ENCODE measurements at places on chromosomes 7 and 10.

GRCh38 chr10:131832056-131832685, 68.6 kb upstream of the PPP2R2D start:
- DNase-seq, result no peak

GRCh38 chr7:105387508-105388355, 989 bp downstream of the SRPK2 start:
- peak; percentile 60 for DNase-seq

DNA sequence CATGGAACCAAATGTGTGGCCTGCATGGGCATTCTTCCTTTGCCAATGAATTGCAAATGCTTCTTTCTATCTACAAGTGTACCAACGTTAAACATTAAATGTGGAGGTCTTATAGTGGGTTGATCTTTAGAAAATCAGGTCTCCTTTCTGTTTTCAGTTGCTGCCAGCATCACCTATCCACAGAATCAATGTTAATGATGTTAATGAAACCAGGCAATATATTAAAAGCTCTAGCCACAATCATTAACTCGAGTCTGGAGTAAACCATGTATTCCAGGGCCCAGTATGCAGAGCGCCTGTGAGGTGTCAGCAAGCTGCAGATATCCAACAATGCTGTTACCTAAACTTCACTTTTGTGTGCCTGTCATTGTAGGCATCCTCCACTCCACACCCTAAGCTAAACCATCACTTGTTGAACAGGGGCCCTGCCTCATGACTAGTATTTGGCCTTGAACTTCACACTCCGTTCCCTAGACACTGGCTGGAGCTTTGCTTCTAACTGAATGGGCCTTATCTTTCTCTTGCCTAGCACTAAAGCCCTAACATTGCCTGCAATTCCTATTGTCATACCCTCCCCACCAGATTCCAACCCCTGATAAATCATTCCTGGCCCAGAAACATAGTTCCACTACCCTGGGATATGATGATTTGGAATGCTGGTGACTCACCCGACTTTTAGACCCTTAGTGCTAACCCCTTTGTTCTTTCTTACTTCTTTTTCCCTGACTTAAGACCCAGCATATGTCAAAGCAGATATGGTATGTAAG, 24.3 kb upstream of the ITGB8 start:
- no peak for DNase-seq

GRCh38 chr10:48498940-48499510, 105.8 kb downstream of the ARHGAP22 start:
- no peak for DNase-seq

DNA sequence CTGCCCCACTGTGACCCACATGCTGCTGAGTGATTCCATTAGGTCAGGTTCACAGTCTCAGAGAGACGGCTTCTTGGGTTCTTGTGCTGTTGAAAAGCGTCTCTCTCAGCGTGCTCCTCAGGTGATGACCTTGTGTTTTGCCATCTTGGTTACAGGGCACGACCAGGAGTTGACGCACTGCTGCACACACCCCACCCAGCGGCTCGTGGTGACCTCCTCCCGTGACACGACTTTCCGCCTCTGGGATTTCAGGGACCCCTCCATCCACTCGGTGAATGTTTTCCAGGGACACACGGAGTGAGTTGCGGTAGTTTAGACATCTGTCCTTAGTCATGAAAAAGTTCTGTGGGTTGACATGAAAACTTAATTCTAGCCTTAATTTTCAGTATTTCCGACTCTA, 48.8 kb downstream of the WDR37 start:
- DNase-seq, result no peak

GRCh38 chr10:110174816-110175215, 32.6 kb upstream of the MXI1 start:
- DNase-seq, result no peak

DNA sequence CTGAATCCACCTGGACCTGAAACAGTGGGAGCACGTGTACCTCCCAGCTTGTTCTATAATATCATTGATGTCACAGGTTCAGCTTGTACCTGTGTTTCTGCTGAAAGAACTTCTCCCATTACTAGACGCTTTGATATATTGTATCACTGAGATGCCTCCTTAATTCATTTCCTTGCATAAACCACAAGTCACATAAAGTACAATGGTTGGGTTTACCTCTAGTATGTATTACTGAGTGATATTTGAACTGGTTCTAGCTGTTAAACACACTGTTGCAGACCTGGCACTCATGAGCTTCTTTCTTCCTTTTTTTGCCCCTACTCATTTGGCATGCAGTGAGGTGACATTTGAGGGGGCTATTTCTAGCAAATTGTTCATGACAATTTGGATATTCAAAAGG, 106.6 kb upstream of the KLF14 start:
- no peak for DNase-seq

- DNase-seq, result no peak
These were observed 318.0 kb downstream of the PAXIP1 start for GRCh38 chr7:154684666-154685563.

DNA sequence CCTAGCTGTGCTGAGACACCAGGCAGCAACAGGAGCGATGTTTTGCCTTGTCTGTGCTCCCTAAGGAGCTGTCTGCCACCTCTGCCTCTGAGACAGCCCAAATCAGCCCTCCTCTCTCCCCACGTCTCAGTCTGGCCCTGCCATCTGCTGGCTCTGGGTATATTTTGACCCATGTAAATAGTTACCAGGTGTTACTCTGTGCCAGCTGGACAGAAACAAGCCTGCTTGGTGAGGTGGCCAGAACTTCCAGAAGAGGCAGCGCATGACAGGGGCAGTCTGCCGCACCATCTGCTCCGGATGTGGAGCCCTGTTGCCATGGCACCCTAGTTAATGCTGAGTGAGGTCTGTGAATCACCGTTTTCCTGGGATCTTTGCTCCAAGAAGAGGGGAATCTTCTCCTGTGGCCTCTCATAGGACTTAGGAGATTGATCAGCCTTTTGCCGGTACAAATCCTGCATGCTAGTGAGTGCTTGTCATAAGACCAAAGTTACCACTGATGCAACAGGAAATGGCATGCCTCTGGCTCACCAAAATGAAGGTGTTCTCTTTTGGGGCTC, 31.8 kb downstream of the GSTO2 start:
- DNase-seq, result peak; percentile 94

- no peak for DNase-seq
These were observed 84.5 kb downstream of the DIP2C start for GRCh38 chr10:604716-605631.

GRCh38 chr7:44348300-44348699, 22.9 kb upstream of the CAMK2B start:
- peak; percentile 67 for DNase-seq

- no peak for DNase-seq
These were observed 49.0 kb downstream of the COL17A1 start for GRCh38 chr10:104036518-104037260.

GRCh38 chr7:102892631-102893278, 20.0 kb upstream of the LRRC17 start:
- no peak for DNase-seq

DNA sequence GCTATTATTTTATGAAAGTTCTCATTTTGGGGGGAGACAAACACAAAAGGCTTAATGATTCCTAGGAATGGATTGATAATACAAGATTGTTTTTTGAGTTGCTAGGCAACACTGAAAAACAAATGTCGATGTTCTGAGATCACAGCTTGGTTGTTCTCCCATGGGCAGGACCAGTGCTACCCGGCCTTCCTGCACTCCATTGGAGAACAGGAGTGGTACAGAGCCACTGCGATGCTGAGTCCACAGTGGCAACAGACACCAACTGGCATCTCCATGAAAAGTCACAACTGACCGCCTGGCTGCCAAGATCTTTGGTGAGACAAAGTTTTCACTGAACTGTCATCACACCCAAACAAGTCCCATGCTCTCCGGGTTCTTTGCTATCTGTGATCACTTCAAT, 68.9 kb upstream of the NMT2 start:
- DNase-seq, result peak; percentile 77

- no peak for DNase-seq
These were observed 14.5 kb downstream of the SH2D4B start for GRCh38 chr10:80552151-80552646.

DNA sequence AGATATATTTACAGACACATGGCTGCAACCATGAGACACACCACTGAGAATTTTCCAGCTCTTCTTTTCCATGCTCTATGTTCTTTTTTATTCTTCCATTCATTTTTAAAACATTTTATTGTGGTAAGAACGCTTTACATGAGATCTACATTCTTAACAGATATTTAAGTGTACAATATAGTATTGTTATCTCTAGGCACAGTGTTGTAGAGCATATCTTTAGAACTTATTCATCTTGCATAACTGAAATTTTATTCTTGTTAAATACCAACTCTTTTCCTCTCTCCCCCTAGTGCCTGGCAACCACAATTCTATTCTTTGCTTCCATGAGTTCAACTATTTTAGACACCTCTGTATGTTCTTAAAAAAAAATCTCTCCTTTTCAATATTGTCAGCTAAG, 67.1 kb upstream of the HABP2 start:
- peak; percentile 48 for DNase-seq

DNA sequence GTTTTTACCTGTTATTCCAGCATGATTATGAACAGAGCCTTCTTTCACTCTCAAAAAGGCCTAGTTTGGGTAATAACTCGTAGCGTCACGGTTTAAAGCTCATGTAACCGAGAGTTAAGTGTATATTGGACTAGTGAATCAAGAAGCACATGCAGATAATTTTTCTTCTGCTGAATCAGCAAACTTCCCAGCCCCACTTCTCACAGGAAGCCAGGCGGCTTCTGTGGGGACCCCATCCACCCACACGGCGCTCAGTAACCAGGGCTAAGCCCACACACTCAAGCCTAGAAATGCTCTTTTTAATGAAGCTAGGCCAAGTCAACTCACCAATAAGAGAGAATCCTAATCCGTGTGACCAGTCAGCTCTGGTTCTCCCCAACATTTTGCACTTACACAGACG, 191.2 kb upstream of the MGMT start:
- no peak for DNase-seq

- no peak for DNase-seq
These were observed 16.4 kb downstream of the SRRM3 start for GRCh38 chr7:76217942-76218566.

GRCh38 chr7:28020302-28020940, 160.2 kb downstream of the JAZF1 start:
- DNase-seq, result peak; percentile 89

- no peak for DNase-seq
These were observed 12.3 kb upstream of the EGFR start for GRCh38 chr7:55006499-55006898.

- DNase-seq, result peak; percentile 97
These were observed at the start of gene SIRT1 for GRCh38 chr10:67884313-67884841. Gene SIRT1, plus strand, starts transcription at chr10:67884656. Its CDS starts 66 bp downstream, at chr10:67884722.

DNA sequence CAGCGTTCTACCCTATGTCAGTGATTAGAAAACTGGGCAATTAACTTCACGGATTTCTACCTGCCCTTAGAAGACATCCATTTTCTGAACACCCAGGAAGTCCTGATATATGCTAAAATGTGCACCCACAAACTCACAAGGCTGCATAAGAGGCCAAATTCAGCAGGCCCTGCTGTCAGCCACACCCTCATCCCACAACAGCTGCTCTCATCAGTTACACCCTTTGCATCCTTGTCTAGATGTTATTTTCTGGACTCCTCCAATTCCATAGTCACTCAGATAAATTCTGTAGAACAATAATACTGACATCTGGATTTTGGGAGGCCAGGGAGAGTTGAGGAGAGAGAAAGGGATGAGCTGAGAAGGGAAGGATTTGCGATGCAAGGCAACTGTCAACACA, 208.9 kb downstream of the TAX1BP1 start:
- DNase-seq, result no peak

DNA sequence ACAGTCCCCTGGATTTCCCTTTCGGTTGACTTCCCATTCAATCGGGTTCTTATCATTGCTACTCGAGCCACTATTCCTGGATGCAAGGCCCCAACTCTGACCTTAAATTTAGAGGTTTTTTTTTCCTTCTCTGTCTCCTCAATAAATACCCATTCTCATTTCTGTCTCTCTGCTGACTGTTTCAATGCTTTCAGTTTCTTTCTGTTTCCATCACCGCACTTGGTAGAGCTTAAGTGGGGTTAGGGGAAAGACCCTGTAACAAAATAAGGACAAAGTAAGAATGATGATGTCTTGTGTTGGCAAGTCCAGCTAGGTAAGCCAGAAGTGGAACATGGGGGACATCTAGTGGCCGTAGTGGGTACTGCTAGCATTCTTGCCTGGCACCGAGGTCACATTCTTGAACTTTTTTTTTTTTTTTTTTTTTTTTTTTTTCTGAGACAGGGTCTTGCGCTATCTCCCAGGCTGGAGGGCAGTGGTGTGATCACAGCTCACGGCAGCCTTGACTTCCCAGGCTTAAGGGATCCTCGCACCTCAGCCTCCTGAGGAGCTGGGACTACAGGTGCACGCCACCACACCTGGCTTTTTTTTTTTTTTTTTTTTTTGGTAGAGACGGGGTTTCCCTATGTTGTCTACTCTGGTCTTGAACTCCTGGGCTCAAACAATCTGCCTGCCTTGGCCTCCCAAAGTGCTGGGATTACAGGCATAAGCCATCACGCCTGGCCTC, 40.3 kb downstream of the ZC3HC1 start:
- DNase-seq, result peak; percentile 76
